CD4-positive, alpha-beta T cell treated with Interleukin-6 for 4 hours (primary cell): ENCODE measurements at places on chromosomes 4 and X.

GRCh38 chr4:77344001-77344400 is 187.0 kb downstream of the CCNG2 start:
- DNase-seq, result no peak

- no peak for DNase-seq
Observed at GRCh38 chr4:158758703-158759102, 10.1 kb upstream of the FNIP2 start.

DNA sequence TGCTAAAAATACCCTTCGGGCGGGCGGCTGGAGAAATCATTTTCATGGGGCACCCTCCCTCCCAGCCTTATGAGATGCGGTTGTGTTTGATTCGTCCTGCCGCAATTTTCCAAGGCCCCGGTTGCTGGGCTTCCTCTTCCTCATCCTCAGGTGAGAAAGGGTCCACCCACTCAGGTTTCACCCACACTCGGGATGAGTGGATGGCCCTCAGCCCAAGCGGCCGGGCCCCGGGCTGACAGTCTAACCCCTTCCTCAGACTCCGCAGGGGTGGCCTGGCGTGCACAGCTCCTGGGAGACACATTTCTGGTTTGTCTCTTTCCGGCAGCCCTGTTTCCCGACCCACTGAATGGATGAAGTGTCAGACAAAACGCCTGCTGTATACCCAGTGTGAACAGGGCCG is 116.5 kb upstream of the LRPAP1 start:
- no peak for DNase-seq

DNA sequence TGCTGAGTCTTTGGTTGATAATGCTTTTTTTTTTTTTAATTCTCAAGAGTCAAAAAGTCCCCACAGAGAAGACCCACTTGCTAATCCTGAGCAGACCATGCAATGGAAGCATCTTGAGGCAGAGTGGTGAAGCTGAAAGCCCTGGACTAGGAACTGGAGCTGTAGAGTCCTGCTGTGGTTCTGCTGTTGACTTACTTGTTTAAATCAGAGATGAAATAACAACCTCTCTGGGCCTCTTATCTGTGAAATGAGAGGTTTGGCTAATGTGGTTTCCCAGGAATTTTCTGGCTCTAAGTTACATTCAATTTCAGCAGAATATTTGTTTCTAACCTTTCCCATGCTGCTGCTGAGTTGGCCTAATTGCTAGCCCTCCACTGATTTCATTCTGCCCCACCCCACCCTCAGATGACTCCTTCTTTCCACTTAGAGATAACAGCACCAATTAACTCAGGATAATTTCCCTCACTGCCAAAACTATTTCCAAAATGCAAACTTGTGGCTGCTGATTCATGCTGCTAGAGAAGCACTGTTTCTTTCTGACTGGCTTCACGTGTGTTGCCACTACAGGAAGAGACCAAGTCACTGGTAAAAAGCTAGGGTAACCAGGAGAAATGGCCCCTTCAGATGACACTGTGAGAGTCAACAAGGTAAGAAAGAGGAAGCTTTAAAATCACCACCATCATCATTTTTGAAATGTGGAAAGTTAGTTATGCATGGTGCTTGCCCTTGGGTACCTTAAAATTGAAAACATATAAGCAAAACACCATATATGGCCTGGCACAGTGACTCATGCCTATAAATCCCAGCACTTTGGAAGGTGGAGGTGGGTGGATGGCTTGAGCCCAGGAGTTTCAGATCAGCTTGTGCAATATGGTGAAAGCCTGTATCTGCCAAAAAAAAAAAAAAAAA is 326.4 kb downstream of the DCHS2 start:
- DNase-seq, result no peak

DNA sequence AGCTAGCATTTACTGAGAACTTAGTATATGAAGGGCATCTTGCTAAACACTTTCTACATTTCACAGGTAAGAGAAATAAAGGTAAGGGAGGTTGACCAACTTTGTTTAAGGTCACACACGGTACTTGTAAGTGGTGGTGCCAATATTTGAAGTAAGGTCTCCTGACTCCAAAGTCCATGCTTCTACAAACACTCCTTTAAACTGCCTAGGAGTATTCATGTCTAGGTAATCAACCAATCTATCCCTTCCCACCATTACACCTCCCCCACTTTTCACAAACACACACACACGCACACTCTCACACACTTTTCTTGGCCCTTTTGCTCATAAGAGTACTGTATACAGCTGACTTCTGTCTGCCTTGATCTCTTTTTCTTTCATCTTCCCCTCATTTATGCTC is 7.1 kb downstream of the BEX1 start:
- no peak for DNase-seq

- DNase-seq, result no peak
Observed at GRCh38 chr4:83196921-83197320, 82.4 kb upstream of the PLAC8 start.

- DNase-seq, result no peak
Observed at GRCh38 chr4:37760840-37761239, 65.6 kb upstream of the PGM2 start.

- DNase-seq, result no peak
Observed at GRCh38 chr4:5749568-5749967, 38.6 kb downstream of the EVC start.

DNA sequence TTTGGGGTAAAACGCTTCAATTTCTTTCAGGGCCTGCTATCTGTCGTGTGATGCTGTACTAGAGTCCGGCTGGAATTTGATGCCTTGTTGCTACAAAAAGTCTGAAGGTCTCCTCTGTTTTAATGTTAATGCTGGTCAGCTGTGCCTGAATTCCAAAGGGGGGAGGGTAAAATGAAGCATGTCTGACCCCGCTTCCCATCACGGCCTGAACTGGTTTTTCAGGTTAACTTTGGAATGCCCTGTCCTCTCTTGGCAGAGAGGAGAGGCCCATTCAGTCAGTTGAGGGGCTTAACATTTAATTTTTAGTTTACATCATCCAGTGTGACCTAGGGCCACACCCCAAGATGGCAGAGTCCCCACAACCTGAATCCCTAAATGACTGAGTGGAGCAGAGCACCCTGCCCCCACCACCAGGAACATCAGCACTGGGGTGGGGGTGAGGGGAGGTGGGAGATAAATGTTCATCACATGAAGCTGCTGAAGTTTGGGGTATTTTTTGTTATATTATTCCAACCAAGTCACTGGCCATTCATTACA is 47.9 kb upstream of the GPR78 start:
- DNase-seq, result no peak

- DNase-seq, result no peak
Observed at GRCh38 chr4:180717451-180718033, 1525.7 kb upstream of the TENM3 start.

DNA sequence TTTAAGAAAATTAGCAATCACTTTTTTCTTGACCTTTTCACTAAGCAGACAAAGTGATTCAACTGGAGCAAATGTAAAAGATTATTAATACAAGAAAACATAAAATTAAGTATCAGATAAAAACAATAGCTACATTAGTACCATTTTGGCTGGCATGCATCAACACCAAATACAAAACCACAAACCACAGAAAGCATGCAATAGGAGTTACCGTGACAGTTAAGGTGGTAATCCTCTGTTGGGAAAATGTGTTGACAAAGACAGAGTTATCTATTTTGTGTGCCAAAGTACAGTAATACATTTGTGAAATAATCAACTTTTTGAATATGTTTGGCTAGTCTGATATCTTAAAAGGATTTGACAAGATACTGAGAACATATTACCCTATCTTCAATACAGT is 89.8 kb upstream of the ETNPPL start:
- DNase-seq, result no peak
